ENCODE measurements at places on chromosomes 1 and 21.

DNA sequence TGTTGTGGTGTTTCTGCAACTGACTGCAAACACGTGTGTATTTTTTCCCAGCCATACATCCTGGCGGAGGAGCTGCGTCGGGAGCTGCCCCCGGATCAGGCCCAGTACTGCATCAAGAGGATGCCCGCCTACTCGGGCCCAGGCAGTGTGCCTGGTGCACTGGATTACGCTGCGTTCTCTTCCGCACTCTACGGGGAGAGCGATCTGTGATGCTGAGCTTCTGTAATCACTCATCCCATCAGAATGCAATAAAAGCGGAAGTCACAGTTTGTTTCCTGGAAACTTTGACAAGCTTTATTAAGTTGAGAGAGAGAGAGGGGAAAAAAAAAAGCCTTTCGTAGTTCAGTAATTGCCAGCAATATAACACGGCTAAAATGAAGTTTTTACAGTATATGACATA, 32.7 kb upstream of the MTR start:
- no peak for DNase-seq

GRCh38 chr21:41933313-41934079, 20.3 kb downstream of the C2CD2 start:
- no peak for DNase-seq

- DNase-seq, result no peak
Observed at GRCh38 chr1:240595476-240595875, 16.5 kb downstream of the GREM2 start.

GRCh38 chr1:228012555-228012954, 5.8 kb downstream of the WNT3A start:
- DNase-seq, result no peak

GRCh38 chr1:12601700-12602658, 16.0 kb downstream of the DHRS3 start:
- no peak for DNase-seq

Measured in stimulated activated CD8-positive, alpha-beta memory T cell treated with anti-CD3 and anti-CD28 coated beads, Interleukin-15, amount 100 ng/mL, for 4 hours (primary cell).